ENCODE measurements at places on chromosomes 4 and X.

DNA sequence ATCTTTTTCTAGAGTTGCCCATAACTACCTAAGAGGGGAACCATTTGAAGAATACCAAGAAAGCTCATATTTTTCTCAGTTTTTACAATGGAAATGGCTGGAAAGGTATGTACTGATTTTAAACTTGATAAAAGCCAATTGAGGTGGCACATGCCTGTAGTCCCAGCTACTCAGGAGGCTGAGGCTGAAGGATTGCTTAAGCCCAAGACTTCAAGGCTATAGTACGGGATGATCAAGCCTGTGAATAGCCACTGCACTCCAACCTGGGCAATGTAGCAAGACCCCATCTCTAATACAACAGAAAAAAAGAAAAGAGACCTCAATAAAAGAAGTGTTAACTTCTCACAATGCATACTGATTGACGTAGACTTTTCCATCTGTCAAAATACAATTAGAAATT, 44.4 kb downstream of the GRK4 start:
- no peak for DNase-seq

DNA sequence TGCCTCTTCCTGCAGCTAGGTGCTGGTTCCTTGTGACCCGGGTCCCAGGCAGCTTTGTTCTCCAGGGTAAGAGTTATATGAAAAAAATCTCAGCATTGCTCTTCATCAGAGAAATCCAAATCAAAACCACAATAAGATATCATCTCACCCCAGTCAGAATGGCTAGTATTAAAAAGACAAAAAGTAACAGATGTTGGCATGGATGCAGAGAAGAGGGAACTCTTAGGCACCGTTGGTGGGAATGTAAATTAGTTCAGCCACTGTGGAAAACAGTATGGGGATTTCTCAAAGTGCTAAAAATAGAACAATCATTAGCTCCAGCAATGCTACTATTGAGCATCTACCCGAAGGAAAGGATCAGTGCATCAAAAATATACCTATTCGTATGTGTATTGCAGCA, 61.5 kb downstream of the SORCS2 start:
- DNase-seq, result no peak

DNA sequence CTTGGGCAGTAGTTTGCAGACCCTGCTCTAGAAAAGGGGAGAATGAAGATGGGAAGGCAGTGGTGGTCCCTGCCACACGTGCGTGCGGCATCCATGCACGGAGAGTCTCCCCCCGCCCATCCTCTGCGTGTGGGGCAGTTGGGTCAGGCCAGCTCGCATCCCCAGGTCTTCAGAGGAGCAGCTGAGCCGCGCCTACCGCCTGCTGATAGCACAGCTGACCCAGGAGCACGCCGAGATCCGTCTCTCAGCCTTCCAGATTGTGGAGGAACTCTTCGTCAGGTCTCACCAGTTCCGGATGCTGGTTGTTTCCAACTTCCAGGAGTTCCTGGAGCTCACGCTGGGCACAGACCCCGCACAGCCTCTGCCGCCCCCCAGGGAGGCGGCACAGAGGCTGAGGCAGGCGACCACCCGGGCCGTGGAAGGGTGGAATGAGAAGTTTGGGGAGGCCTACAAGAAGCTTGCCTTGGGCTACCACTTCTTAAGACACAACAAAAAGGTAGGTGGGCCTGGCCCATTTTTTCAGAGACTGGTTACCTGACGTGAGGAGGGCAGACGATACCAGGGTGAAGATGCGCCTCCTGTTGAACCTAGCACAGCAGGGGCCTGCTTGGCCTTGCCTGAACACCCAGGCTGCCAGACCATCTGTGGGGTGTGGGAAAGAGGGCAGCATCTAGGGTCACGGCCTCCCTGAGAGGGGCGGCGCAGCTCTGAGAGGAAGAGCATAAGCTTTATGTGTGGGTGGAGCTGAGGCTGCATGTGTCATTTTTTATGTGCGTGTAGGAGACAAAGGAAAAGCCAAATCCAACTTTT, 2.6 kb downstream of the UVSSA start:
- DNase-seq, result no peak

- DNase-seq, result no peak
These were observed 40.5 kb downstream of the PAGE2 start for GRCh38 chrX:55129361-55129760.

DNA sequence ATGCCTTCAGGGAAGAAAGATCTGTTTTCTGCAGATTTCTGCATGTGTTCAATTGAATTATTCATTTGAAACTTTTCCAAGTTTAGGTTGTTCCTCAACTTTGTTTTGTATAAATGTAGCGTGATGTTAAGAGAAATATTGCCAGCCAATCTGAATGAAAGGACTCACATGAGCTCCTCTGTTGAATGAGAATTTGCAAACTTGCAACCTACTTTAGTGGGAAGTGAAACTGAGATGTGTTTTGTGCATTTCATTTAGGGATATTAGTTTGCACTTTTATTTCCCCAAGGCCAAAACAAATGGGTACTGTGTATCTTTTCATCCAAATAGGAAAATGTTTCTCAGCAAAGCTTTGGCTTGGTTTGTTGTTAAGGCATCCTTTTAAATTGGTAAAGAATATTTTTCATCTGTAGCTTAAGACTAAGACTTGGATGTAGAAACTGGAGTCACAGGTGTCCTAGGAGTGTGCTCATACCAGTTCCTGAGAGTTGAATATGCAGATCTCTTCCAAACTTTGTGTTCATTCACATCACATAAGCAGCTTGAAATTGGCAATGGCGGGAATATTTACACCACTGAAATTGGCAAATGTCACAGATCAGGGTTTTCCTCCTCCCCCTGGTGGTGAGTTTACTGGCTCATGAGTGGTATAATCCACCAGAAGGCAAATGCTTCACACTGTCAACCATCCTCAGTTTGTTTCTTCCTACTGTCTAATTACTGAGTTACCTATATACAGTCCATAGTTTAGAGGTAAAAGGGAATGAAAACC, 193.6 kb upstream of the BANK1 start:
- peak; percentile 29 for DNase-seq

DNA sequence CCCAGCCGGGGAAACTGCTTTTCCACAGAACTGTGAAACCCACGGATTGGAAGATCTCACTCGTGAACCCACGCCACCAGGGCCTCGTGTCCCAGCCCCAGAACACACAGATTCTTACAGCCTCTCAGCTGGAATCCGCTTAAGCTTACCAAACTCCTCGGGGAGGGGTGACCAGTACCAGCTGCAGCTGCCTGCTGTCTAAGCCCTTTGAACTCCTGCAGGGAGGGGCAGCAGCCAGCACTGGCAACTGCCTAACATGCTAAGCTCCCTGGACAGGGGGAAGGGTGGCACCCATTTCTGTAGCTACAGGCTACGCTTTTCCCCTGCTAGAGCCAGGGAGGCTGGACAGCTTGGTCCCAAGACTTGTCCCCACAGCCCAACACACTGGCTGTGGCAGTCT, 38.4 kb downstream of the TBL1X start:
- DNase-seq, result no peak

GRCh38 chr4:88257726-88258125, 26.6 kb downstream of the PPM1K start:
- DNase-seq, result no peak

GRCh38 chr4:87322754-87323153, at the start of gene HSD17B13:
HSD17B13 (minus strand) TSS chr4:87322882; CDS start chr4:87322841, 41 bp downstream.
- no peak for DNase-seq

Measured in stimulated activated CD8-positive, alpha-beta memory T cell treated with anti-CD3 and anti-CD28 coated beads, Interleukin-4, amount 100 ng/mL, for 48 hours (primary cell).